ENCODE measurements at places on chromosomes 2 and 18.
A peak's percentile ranks its signal among the peaks of the same experiment; 100 is the strongest.

- DNase-seq, result peak; percentile 78
Measured at GRCh38 chr2:112541315-112542122, 746 bp upstream of the POLR1B start.

GRCh38 chr2:218129458-218130135 is 3.8 kb downstream of the CXCR2 start:
- DNase-seq, result no peak

- no peak for DNase-seq
Measured at GRCh38 chr2:133152801-133153200, 415.5 kb downstream of the NCKAP5 start.

GRCh38 chr2:1219901-1220573 is 193.2 kb upstream of the TPO start:
- DNase-seq, result no peak

- DNase-seq, result no peak
Measured at GRCh38 chr2:11515490-11515981, 18.3 kb upstream of the GREB1 start.

DNA sequence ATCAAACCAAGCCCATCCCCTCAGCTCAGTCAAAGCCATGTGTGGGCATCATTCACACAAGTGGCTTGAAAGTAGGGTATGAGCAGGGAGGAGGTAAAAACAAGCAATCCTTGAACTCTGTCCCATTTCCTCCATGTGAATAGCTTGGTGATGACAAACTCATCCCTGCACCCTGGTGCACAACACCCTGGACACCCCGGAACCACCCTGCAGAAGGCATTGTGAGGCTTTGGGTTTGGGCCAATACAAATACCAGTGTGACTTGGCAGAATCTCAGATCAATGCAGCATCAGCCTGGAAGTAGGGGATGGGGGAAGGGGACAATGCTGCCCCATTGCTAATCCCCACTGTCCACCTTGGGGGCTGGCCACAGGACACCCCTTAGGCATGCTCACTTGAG is 28.6 kb downstream of the TGFA start:
- DNase-seq, result no peak

GRCh38 chr2:182228073-182228473 is 198.8 kb downstream of the PDE1A start:
- peak; percentile 51 for DNase-seq
